ENCODE measurements at places on chromosomes 4 and X.

- DNase-seq: no peak
Measured at GRCh38 chr4:118988635-118988972, 100.0 kb downstream of the SYNPO2 start.

DNA sequence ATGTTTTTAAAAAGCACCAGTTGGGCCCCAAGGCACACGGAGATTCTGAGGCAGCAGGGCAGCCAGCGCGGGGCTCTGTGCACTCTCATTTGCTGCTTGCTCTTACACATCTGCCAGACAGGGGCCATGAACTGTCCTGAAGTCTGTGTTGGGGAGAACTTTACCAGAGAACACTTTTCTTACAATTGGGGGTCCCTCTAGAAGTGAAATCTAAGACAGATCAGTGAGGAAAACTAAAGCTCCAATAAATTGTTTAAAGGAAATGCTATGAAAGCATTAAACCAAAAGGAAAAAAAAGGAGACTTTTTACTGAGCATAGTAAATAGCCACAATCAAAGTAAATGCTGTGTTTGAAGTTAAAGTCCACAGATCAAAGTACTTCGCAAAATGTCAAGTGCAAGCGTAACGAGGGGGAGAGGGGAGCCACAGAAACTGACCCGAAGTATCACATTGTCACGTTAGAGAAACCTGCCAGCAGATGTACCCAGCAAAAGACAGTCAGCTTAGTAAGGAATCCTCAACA, 37.8 kb downstream of the SORBS2 start:
- no peak for DNase-seq

- DNase-seq: no peak
Measured at GRCh38 chr4:123536225-123536624, 139.6 kb downstream of the SPRY1 start.

DNA sequence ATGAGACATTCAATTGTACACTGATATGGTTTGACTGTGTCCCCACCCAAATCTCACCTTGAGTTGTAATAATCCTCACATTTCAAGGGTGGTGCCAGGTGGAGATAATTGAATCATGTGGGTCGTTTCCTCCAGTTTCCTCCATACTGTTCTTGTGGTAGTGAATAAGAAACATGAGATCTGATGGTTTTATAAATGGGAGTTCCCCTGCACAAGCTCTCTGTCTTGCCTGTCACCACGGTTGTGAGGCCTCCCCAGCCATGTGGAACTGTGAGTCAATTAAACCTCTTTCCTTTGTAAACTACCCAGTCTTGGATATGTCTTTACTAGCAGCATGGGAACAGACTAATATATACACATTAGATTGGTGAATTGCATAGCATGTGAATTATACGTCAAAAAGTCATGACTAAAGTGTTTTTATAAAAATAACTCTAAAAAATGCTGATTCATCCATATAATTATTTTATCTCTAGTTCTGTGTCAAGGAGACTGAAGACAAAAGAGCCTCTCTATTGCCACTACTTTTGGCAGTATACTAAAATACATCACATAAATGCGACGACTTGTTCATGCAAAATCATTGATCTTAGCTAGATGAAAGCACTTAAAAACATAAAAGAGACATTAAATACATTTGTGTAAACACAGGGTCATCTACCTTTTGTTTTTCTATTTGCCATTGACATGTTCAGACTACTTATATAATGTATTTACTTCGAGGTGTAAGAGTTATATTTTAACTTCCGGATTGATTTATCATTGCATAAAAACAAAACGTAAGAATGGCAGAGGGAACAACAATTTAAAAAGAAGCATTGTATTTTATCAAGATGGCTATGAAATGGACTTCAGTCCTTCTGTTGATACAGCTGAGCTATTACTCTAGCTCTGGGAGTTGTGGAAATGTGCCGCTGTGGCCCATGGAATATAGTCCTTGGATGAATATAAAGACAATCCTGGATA, 50.1 kb downstream of the YTHDC1 start:
- no peak for DNase-seq

GRCh38 chr4:6750286-6751221, 32.0 kb upstream of the KIAA0232 start:
- no peak for DNase-seq

DNA sequence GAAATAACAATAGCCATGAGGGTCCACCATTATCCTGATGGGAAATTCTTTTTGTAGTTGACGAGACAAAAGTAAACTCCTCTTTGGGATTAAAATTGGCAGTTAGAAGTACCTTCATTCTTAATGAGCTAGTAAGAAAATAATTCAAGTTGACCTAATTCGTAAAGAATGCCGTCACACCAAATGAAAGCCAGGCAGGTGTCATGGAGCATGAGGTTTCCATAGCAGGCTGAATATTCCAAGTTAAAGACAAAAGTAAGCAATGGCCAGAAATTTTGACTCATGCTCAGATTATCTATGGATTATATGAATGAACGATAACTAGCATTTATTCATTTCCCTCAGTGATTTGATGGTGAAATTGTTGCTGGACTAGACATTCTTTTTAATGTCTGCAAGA, 192.2 kb upstream of the FAT1 start:
- no peak for DNase-seq

- DNase-seq: no peak
Measured at GRCh38 chrX:22203186-22203585, 69.5 kb upstream of the CBLL2 start.

GRCh38 chrX:39848243-39848642, 249.5 kb downstream of the BCOR start:
- no peak for DNase-seq

- DNase-seq: peak; percentile 26
Measured at GRCh38 chr4:16199093-16199492, 27.2 kb downstream of the TAPT1 start.

DNA sequence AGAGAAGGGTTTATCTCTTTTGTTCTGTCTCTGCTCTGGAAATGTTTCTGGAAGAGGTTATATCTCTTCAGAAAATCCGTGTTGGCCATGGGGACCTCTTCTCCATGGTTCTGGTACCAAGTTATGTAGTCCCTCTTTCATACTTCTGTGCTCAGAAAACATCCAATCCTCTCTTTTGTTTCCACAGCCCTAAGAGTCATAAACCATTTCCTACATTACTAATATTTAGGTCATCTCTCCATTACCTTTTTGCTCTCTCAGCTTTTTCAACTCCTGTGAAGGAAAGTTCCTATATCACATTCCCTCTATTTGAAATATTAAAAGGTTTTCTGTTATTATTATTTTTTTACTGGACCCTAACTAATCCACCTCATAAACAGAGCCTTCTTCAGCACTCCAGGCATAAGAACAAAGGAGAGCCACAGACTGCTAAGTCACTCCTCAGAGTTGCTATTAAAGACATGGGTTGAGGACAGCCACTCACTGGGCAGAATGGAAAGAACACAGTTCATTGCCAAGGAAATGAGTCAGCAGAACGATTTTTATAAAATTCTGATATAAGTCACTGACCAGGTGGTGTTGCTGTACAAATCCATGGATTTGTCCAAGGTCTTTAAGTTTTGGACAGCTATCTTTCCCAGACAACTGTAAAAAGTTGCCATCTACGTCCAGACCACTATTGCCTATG, 122.4 kb upstream of the NPY2R start:
- peak; percentile 4 for DNase-seq

DNA sequence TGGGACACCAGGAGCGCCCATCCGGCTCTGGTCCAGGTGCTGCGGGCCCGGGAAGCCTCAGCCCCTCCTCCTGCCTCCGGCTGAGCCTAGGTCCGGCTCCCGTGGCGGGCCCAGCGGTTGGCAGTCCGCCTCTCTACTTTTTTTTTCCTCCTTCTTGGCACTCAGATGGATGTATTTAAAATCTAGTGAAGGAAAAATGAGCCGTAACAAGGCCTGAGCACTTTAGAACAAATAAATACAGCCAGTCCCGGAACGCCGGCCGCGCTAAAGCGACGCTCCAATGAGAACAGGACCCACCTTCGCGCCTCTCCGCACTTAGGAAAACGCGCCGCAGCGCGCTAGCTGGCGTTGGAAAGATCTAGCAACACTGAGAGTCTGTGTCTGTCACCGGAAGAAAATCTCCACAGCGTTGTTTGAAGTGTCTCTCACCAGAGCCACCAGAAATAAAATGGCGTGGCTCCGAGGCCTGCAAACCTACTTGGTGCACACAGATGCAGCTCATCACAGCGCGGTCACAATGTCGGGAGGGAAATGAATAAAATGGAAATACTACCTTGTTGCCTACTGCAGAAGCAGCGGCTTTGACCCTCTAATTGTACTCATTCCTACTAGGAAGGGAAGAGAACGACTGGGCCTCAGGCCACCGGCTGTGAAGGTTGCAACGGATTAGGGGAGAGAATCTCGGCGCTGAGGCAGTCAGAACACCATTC, 4.7 kb downstream of the NEUROG2 start:
- no peak for DNase-seq

- no peak for DNase-seq
Measured at GRCh38 chr4:143195581-143195980, 10.9 kb downstream of the USP38 start.

DNA sequence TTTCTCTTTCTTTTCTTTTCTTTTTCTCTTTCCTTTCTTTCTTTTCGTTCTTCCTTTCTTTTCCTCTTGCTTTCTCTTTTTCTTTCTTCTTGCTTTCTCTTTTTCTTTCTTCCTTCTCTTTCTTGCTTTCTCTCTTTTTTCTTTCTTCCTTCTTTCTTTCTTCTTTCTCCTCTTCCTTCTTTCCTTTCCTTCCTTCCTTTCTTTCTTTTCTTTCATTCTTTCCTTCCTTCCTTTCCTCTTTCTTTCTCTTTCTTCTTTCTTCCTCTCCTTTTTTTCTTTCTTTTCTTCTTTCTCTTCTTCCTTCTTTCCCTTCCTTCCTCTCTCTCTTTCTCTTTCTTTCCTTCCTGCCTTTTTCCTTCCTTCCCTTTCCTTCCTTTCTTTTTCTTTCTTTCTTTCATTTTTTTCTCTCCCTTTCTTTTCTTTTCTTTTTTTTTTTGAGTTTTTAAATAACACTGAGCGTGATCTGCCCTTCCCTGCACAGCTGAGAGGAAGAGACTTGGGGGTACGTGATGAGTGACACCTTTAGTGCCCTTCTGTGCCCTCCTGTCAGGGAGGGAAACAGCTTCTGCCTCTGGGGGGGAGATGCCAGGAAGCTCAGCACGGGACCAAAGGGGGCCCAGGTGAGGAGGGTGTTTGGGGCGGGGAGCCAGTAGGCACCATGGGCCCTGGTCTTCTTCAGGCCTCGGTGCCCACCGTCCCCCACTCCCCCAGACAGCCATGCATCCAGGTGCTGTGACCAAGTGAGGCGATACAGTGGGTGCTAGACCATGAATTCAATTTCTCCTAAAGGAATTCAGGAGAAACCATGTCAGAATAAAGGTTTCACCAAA, 36.6 kb upstream of the CDKN2AIP start:
- no peak for DNase-seq

- DNase-seq: no peak
Measured at GRCh38 chr4:143185253-143186107, 763 bp downstream of the USP38 start.

GRCh38 chrX:132732236-132732635, 226.2 kb downstream of the HS6ST2 start:
- DNase-seq: no peak

DNA sequence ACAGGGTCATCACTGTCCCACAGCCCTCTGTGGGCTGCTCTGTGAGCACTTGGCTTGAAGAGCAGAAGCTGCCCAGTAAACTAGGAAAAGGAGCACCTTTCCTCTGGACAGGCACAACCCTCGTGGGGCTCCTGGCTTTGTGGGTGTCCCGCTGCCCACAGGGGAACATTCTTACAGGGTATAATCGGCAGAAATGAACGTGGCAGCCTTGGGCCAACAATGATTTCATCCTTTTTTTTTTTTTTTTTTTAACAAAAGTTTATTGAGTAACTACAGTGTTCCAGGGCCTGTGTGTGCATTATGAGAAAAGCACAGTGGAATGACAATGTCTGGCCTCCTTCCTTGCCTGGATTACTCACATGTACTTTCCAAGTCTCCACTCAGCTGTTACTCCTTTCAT, 197.2 kb downstream of the PDGFC start:
- DNase-seq: peak; percentile 82

GRCh38 chr4:109864134-109864533, 16.2 kb downstream of the LRIT3 start:
- DNase-seq: no peak

- peak; percentile 95 for DNase-seq
Measured at GRCh38 chr4:127698789-127699200, 31.4 kb upstream of the SLC25A31 start.
